ENCODE measurements at places on chromosomes 1 and 21.
A peak's percentile ranks its signal among the peaks of the same experiment; 100 is the strongest.

DNA sequence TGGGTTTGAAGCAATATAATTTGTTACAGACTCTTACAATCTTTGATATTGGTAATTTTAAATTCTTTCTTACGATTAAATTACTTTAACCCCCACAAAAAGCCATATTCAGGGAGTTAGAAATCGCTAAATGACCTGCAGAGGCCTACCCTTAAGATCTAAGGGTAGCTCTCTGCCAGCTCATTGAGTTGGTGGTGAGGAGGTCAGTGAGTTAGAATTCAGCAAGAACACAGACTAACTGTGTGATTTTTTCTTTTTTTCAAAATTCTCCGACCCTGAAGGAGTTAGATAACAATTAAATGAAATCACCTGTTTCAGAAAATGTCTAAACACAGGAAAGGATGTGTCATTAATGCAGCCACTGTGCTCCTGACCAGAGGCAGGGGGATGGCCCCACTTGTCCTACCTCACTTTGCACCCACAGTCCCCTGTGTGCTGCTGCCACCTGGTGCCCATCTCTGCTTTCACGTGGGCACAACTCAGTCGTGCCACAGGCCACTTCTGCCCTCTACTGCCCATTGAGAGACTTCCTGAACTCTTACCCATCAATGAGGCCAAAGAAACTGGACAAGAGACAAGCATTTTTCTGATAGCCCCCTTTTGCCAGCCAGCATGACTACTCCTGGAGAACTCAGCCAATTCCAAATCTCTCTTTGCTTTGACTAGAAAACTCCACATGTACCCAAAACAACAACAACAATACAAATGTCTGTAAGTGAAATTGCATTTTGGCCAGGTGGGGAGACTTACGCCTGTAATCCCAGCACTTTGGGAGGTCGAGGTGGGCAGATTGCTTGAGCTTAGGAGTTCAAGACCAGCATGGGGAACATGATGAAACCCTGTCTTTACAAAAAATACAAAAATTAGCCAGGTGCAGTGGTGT lies 8.4 kb downstream of the CFAP45 start:
- DNase-seq = peak; percentile 92

DNA sequence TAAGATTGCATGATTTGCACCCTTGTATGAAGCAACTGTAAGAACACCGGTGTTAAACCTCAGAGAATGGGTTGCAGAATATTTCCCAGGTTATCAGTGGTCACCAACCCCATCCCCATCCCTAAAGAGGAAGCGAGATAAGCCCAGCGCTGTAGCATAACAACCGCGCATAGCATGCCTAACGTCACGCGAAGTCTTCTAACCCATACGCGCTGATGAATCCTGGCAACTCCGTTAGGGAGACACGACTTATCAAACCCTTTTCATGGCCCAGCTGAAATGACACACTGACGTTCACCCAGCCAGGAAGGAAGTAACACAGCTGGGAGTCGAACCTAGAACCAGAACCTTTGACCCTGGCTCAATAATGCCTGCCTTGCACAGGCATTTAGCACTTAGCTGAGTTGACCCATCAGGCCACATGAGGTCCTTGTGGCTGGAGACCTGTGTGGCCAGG lies 24.2 kb downstream of the TMEM51 start:
- no peak for DNase-seq

GRCh38 chr1:209531006-209531405 lies 52.5 kb upstream of the CAMK1G start:
- DNase-seq = peak; percentile 17

DNA sequence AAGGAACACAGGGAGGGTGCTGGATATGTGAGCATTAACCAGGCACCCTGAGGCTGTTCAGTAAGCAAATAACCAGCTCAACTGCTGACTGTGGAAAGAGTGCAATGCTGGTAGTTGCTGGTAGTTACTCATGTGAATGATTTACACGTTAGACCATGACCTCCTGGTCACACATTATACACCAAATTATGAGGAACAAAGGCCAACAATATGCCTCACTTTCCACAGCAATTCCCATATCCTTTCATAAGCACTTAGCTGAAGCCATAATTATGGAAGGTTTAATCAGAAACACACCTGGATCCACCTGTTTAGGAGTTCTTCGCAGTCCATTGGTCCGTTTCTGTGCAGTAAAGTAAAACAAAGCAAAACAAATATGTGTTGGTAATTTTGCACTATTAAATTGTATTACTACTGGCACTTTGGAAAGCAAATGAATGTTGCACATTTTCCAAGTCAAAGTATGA lies 281.8 kb downstream of the VAV3 start:
- no peak for DNase-seq

GRCh38 chr1:101728029-101728428 lies 268.7 kb downstream of the OLFM3 start:
- DNase-seq = no peak

DNA sequence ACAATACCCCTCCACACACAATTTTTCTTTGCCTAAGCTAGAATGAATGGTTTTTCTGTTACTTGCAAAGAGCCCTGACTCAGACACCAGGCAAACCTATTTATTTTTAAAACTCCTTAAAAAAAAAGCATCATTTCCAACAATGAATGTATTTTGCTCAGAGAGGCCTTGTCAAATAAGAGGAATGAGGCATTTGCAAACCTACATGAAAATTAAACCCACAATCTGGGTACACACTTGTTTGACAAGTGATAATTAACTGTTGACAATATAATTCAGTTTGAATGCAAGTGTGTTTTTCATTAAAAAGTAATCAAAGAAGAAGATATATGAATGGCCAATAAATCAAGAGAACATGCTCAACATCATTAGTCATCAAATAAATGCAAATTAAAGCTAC lies 339.5 kb downstream of the PTPRU start:
- no peak for DNase-seq

DNA sequence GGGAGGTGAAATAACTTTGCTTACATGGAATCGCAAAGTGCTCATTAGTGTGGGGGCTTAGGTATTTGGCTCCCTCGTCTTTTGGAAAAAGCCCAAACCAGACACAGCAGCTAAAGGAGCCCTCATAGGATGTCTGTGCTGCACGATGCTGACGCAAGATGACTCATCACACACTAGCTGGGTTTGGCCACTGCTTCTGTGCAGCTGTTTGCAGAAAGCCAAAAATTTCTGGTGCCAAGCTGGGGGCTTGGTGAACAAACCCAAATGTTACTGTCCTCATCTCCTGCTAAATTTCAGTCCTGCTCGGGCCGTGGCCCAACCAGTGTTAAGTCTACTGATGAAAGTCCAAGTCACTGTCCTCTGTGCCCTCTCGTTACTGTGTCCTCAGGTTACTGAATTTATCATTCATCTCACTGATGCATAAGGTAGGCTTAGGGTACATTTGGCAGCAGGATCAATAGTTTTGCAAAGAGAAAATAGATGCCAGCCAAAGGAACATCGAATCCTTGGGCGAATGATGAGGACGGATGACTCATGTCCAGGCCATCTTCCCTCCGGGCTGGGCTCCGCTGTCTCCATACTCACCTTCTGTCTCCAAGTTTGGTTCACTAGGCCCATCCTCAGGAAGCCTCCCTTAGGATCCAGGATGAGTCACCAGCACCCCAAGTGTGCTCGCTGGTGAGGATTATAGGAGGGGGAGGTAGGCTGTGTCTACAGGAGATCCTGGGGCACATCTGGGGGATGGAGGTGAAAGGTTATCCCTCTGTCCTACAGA lies 177.7 kb downstream of the ADSS2 start:
- peak; percentile 99 for DNase-seq

DNA sequence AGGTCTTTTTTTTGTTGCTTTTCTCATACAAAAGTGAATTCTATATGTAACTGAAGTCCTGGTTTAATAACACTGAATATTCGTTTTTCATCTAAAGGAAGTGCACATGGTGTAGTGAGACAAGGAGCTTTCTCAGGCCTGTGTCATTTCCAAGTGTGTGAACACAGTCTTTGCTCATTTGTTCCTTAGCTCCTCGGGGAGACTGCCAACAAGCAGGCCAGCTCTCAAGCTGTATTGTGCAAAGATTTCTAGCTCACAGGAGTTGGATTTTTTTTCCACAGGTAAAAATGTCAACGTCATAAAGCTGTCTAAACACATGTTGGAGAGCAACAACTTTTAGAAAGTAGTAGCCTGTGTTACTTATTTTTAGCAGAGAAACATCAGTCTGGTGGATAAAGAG lies 87.8 kb upstream of the S1PR1 start:
- peak; percentile 70 for DNase-seq

GRCh38 chr1:62753031-62753965 lies 30.6 kb upstream of the ATG4C start:
- DNase-seq = no peak

GRCh38 chr21:43721939-43722338 lies 3.0 kb downstream of the PDXK start:
- no peak for DNase-seq

DNA sequence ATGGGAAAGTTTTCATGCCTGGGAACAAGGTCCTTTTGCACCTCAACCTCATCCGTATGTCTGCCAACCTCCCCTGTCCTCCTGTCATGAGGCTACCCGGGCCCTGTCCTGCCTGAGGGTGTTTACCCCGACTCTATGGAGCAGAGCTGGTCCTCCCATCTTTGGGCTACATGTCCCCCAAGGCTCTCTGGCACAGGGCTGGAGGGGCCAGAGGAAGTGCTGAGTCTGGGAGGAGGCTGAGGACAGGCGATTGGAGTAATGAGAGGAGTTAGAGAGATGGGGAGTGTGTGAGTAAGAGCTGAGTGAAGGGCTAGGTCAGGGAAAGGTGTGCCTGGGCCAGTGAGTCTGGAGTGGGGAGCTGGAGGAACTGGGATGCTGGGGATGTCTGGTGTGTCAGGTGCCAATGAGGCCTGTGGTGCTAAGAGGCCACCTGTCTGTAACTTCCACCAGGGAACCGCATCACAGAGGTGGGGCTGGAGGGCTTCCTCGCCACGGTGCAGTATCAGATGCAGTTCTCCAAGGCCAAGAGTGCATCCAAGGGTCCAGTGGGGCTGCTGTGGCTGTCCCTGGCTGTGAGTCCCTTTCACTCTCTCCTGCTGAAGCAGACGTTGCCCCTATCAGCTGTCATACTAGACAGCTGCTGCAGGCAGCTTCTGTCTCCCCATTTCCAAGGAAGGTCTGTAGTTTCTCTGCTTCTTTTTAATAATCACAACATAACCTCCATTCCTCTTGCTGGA lies 11.7 kb downstream of the LRRC71 start:
- no peak for DNase-seq

DNA sequence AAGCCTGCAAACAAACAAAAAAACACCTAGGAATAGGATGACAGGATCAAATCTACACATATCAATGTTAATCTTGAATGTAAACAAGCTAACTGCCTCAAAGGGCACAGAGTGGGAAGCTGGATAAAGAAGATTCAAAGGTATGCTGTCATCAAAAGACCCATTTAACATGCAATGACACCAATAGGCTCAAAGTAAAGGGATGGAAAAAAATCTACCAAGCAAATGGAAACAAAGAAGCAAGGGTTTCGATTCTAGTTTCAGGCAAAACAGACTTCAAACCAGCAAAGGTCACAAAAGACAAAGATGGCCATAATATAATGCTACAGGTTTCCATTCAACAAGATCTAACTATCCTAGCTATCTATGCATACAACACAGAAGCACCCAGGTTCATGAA lies 16.2 kb upstream of the OR2T10 start:
- no peak for DNase-seq

DNA sequence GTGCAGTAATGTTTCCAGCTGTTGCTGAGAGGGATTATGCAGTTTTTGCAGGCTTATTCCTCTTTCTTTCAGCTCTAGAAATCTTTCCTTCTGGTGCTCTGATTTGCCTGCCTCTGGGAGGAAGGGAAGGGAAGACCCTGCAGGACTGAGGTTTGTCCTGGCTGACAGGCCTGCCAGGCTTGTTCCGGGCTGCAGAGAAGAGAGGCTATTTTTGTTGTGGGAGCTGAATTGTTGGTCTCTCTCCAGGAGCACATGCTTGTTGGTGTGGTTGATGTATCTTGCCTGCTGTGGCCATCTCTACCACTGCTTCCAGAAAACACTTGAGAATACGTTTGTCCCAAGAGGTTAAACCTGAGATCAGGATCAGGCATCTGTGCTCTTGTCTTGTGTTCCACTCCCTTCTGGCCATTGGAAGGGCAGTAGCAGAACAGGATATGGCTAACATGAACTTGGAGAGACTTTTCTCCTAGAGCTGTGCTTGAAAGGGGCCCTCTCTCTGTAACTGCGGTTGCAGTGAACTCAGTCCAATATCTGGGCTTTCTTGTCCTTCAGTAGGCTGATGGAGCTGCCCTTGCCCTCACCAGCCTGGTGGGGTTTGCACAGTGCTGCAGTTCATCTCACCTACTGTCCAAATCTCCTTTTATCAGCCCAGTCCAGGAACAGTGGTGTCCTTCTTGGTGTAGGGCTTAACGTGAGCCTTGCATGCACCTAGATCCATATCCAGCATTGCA lies 21.5 kb upstream of the SLC25A34 start:
- DNase-seq = peak; percentile 54

- DNase-seq = peak; percentile 28
Measured at GRCh38 chr1:52554756-52555155, 1.9 kb upstream of the TUT4 start.

DNA sequence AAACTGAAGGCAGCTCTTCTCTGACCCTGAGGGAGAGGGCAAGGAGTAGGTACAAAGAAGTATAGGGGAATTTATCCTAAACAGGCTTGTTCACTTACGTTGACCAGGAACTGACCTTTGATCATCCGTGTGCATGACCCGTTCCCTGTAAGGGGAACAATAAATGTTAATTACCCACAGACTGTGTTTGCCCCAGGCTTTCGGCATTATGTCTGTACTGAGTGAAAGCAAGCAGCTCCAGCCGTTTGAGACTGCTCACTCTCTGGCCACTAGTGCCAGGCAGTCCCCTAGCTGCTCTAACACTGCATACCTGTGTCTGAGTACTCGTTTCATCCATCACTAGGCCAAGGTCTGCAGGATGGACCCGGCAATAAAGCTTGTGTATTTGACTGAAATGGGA lies 1365.3 kb downstream of the NCAM2 start:
- DNase-seq = no peak

DNA sequence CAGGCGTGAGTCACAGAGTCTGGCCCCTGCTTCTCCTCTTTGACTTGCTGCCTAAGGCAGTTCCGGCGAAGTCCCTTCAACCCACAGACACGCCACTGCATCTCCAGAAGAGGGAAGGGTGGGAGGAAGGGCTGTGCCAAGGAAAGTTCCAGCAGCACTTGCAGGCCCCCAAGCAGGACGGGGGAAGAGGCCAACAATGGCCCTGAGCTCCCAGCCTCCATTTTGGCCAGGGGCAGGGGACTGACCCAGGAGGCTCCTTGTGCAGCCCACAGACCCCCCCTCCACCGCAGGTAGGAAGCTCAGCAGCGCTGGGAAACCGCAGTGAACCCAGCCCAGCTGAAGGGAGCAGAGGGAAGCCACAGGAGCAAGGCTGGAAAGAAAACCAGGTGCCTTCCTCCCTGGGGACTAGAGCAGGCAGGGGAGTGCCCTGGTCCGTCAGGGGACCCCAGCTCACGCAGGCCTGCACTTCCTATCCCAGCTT lies 35.4 kb downstream of the ACOT7 start:
- peak; percentile 75 for DNase-seq

GRCh38 chr1:157181790-157182189 lies 43.6 kb upstream of the ETV3 start:
- DNase-seq = no peak

Data from iris pigment epithelial cell (primary cell).